Neural progenitor cell (in vitro differentiated cells): ENCODE measurements at places on chromosomes 1 and 21. TPM values are rescaled to one million over a fixed set of nuclear protein-coding genes. Genes with fewer than 3 reads are reported as not detected.

- no peak for DNase-seq
- H3K27ac ChIP-seq = no peak overlapping the region
- H3K27me3 ChIP-seq = peaks cover 82% of the 10 kb centered on the region
Measured at GRCh38 chr1:165376811-165377311, 20.3 kb upstream of the LMX1A start.

GRCh38 chr1:234960722-234961455, 167.7 kb downstream of the TOMM20 start:
- H3K36me3 ChIP-seq = no peaks in the 10 kb centered on the region
- no peak overlapping the region for H3K4me3 ChIP-seq
- H3K27ac ChIP-seq = no peak overlapping the region
- no peak for DNase-seq
- H3K4me1 ChIP-seq = peaks cover 37% of the 10 kb centered on the region

DNA sequence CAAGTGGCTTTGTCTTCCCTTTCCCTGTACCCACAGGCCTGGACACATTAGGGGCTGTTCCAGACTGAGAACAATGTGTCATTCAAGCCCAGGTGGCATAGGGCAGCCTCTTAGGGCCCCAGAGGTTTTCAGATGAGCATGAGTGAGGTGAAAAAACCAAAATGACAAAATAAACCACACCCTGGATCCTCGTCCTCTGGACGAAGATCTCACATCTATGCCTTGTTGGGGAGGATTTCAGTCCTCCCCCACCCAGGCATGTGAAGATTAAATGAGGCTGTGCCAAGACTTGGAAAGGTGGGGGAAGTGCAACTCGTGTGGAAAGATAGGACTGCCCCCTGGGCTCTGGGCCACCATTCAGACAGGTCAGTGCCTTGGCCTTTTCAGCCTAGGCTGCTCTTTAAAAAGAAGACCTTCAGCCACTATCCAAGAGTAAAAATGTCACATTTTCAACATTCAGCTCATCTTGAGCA, 32.8 kb upstream of the IL19 start:
- H3K4me1 ChIP-seq = peaks cover 15% of the 10 kb centered on the region
- H3K27ac ChIP-seq = no peak overlapping the region
- H3K4me3 ChIP-seq = no peak overlapping the region
- H3K36me3 ChIP-seq = no peaks in the 10 kb centered on the region
- no peak for DNase-seq
- no peaks in the 10 kb centered on the region for H3K27me3 ChIP-seq

Gene CEP170
- 103 and 126 TPM in 2 replicates for total RNA-seq
